Islet precursor cell (in vitro differentiated cells): ENCODE measurements at places on chromosomes 16 and 17.

GRCh38 chr16:67100569-67101310 lies 9.0 kb upstream of the PHAF1 start:
- DNase-seq, result no peak

DNA sequence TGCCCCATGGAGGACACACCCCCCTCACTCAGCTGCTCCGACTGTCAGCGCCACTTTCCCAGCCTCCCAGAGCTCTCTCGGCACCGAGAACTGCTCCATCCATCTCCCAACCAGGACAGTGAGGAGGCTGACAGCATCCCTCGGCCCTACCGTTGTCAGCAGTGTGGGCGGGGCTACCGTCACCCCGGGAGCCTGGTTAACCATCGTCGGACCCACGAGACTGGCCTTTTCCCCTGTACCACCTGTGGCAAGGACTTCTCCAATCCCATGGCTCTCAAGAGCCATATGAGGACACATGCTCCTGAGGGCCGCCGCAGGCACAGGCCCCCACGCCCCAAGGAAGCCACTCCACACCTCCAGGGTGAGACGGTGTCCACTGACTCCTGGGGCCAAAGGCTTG lies 2.1 kb downstream of the ZNF646 start:
- DNase-seq, result no peak

DNA sequence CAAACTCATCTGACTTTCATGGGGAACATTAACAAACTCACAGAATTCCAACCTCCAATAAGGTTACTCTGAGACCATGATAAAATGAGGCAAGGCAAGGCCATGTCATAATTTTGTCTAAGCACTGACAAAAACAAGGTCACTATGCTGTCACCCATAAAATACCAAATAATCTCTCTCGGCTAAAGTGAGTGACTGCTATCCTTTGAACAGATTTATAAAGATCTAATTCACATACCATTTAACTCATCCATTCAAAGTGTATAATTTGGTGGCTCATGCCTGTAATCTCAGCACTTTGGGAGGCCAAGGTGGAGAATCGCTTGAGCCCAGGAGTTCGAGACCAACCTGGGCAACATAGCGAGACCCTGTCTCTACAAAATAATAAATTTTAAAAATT lies 20.6 kb upstream of the CA4 start:
- DNase-seq, result no peak

GRCh38 chr16:59907611-59908010 lies 1173.5 kb upstream of the GOT2 start:
- DNase-seq, result no peak

DNA sequence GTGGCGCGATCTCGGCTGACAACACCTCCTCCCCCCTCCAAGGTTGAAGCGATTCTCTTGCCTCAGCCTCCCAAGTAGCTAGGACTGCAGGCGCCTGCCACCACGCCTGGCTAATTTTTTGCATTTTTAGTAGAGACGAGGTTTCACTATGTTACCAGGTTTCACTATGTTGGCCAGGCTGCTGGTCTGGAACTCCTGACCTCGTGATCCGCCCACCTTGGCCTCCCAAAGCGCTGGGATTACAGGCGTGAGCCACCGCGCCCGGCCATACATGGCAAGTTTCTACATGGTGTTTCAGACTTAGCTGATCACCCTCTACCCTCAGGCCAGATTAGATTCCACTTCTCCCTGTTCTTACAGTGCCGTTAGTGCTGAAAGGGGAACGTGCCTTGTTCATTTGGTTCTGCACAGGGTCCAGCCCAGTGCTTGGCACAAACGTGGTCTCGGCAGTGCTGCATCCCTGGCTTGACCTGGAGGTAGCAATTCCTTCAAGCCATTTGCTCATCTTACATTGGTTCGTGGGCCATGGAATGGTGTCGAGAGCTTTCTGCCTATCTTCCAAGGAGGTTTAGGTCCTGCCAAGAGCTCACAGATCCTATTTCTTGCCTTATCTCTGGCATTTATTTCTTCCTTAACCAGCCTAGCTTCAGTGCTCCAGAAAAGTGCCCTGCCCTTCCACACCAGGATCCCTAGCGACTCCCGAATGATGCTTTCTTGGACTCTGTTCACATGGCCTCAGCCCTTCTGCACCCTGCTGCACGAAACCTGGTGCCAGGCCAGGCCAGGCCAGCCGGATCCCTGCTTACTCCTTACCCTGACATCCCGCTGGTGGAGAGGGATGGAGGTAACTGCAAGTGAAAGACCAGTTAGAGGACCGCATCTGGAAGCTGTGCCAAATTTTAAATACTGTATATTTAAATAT lies 14.8 kb upstream of the AURKB start:
- peak; percentile 47 for DNase-seq

GRCh38 chr17:79777120-79777893 lies 641 bp upstream of the CBX2 start:
- peak; percentile 85 for DNase-seq

GRCh38 chr16:59216291-59216690 lies 482.2 kb upstream of the GOT2 start:
- DNase-seq, result no peak

DNA sequence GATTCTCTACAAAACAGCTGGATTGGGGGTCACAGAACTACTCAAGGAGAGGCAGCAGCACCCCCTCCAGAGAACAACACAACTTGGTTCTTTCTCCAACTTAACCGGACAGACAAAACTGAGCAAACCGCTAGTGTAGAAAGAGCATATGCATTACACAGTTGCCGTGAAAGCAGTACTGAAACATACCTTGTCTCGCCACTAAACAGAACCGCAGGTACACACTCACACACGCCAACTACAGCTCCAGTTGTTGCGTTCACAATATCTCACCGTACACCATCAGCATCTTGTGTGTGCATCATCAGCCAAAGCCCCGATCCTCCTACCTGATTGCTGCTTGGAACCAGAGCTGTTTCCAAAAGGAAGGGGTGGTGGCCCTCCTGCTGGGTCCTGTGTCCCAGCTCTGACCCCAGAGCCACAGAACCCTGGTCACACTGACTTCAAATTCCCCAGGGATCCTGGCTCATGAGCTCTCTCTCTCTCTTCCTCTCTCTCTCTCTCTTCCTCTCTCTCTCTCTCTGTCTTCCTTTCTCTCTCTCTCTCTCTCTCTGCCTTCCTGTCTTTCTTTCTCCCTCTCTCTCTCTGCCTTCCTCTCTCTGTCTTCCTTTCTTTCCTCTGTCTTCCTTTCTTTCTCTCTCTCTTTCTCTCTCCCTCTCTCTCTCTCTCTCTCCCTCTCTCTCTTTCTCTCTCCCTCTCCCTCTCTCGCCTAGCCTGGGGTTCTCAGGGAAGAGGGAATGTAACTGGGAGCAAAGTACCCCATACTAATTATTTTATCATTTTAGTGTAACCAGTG lies 8.4 kb downstream of the PIMREG start:
- DNase-seq, result no peak

GRCh38 chr17:9644910-9645751 lies at the start of gene USP43:
TSS of gene USP43 (plus strand) at chr17:9645517. CDS start at chr17:9645633, 116 bp downstream.
- DNase-seq, result peak; percentile 94

- no peak for DNase-seq
These were observed 20.5 kb downstream of the SLC7A6 start for GRCh38 chr16:68284847-68285246.

GRCh38 chr17:82382933-82383255 lies 11.3 kb downstream of the UTS2R start:
- DNase-seq, result no peak

- DNase-seq, result no peak
These were observed 28.7 kb downstream of the ACSF3 start for GRCh38 chr16:89122322-89122851.

- peak; percentile 77 for DNase-seq
These were observed 162.6 kb upstream of the PLCG2 start for GRCh38 chr16:81616321-81617020.

GRCh38 chr17:21774263-21774662 lies 81.9 kb downstream of the KCNJ18 start:
- DNase-seq, result no peak

DNA sequence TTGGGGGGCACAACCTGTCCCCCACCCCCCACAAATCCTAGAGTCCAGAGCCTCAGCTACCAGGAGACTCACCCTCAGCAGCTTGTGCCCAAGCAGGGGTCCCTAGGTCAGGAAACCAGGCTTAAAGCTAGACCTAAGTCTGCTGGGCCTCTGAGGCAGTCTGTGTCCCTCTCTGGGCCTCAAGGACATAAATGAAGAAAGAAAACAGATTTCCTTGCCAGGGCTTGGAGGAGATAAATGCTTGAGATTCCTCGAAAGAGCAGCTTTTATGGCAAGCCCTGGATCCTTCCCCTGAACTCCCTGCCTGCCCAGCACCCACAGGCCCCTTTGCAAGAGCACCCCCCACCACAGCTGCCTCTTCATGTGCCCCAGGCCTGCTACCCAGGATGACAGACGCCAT lies 3.3 kb downstream of the SRCIN1 start:
- peak; percentile 58 for DNase-seq

GRCh38 chr17:58337210-58337599 lies 8.6 kb upstream of the TSPOAP1 start:
- peak; percentile 73 for DNase-seq

GRCh38 chr17:38616361-38616760 lies 10.6 kb upstream of the SRCIN1 start:
- DNase-seq, result peak; percentile 43
